NCI-H2081 (cell line): ENCODE measurements at places on chromosomes 7 and 10.

DNA sequence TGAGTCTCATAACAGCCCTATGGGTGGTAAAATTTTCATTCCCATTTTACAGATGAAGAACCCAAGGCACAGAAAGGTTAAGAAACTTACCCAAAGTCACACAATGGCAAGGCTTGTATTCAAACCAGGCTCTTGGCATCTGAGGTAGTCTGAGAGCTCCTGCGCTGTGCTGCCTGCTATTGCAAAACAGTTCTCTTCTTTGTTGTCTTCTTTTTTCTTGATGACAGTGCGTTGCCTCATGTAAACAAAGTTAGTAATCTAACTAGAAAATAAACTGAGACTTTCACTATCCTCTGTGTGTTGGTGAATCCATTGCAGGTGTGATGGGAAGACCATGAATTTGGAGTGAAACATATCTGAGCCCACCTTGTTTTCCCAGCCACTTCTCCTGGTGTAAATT lies 240.8 kb downstream of the PTEN start:
- no peak for DNase-seq

DNA sequence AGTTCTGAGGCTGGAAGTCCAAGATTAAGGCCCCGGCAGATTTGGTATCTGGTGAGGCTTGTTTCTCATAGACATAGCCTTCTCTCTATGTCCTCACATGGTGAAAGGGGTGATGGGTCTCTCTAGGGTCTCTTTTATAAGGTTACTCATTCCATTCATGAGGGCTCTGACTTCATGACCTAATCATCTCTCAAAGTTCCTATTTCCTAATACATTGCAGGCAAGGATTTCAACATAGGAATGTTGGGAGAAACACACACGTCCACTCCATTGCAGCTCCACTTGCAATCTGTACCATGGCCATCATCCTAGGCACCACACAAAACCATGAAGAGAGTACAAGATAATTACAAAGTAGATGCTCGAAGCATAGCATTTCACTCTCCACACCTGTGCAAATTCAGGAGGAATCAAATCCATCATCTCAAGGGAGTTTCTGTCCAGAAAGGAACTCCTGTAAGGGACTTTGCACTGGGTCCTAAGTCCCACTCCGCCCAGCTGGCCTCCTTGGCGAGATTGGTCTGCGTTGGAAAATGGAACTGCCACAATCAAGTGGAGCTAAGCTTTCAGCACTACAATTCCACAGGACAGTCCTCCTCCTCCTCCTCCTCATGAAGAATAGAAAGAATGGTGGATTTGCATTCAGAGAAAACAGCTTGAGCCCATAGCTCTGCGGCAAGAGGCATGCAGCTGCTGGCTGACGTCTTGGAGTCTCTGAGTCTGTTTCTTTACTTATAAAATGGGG lies 8.8 kb downstream of the DDC start:
- DNase-seq, result peak; percentile 55

GRCh38 chr7:127437837-127438236 lies 45.3 kb upstream of the ZNF800 start:
- DNase-seq, result no peak

DNA sequence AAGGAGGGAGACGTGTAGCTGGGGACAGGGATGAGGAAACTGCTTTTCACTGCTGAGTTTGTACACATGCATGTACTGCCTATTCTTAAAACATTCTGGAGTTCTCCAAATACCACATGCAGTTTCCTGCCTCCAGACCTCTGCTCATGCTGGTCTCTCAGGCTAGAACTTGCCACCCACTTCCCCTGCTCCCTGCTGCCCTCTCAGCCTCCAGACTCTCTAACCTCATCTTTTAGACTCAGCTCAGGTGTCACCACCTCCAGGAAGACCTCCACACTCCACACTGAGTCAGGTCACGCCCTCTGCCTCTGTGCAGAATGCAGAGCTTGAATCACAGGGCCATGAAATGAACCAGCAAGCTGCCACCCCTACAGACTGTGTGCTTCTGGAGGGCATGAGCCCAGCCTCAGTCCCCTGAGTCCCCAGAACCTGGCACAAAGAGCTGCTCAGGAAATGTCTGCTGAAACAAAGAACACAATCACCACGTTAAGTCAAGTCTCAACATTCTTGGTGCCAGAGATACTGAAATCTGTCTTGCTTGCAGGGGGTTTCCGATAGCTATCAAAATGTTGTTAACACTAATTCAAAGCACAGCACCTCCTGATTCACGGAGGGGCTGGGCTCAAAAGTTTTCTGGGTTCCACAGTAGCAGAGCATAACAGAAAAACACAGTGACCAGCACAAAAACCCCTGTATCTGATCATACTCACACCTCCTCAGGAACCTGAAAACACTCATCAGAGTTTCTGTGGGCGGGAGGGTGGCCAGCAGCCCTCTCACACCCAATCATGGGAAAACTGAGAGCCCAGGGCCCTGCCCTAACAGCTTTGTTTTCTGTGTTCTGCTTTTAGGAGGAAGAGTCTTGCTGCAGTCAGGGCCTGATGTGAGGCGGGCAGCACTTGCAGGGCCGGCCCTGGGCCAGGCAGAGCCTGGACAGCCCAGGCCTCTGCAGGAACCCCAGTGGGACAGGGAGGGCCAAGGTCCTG lies 21.1 kb downstream of the FAM53B start:
- no peak for DNase-seq

GRCh38 chr10:12397147-12397896 lies 48.0 kb downstream of the CAMK1D start:
- DNase-seq, result no peak

- DNase-seq, result peak; percentile 65
Observed at GRCh38 chr10:71076473-71077142, 135.8 kb upstream of the UNC5B start.

GRCh38 chr10:128963211-128964099 lies 503.6 kb upstream of the MGMT start:
- no peak for DNase-seq

DNA sequence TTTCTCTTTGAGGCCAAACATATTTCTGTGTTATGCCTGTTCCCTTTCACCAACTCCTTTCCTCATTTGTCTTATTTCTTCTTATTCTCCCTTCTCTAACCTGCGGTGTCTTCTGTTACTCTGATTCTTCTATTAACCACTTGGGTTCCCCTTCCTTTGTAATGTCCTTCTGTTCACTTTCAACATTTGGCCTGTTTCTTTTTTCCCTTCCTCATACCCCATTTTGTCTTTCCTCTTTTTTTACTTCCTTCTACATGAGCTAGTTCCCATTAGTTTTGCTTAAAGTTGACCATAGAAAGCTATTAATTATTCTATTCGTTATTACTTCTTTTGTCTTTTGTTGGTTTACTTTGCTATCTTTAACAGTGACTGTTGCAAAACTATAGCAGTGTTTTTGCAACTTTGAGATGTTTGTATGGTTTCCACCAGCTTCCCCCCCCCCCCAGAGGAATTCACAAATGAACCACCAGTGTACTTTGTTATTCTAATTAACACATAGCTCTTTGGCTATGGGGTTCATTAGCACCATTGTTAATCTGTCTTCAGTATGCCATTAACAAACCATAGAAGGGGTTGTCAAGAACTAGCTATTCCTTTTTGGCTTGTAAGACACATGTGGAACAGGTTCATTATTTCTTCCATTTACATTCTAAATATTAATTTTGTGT lies 2.9 kb downstream of the LRGUK start:
- DNase-seq, result no peak

- no peak for DNase-seq
Observed at GRCh38 chr10:78957471-78958039, 111.2 kb upstream of the ZMIZ1 start.

DNA sequence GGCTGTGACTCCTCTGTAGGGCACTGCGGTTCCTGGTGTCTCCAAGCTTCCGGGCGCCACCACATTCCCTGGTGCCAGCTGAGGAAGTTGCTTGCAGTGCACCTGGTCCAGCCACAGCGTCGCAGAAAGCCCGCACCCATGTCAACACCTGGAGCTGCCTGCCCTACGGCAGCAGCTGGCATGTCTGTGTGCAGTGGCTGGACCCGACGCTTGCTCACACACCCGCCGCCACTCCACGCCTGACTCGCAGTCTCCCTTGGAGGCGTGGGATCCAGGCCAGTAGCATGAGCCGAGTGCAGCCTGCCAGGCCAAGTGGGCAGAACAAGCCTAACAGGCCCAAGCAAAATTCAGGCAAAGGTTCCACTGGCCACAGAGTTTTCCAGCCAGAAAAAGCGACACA lies 118.1 kb upstream of the PHF14 start:
- DNase-seq, result no peak

GRCh38 chr7:2926896-2927405 lies 82.8 kb upstream of the GNA12 start:
- DNase-seq, result no peak

GRCh38 chr7:76262683-76263402 lies 39.6 kb upstream of the HSPB1 start:
- DNase-seq, result peak; percentile 78

GRCh38 chr7:51234609-51235308 lies 81.8 kb downstream of the COBL start:
- no peak for DNase-seq

- no peak for DNase-seq
Observed at GRCh38 chr7:10245406-10245805, 728.3 kb upstream of the PHF14 start.

GRCh38 chr10:112696592-112696991 lies 249.6 kb downstream of the VTI1A start:
- no peak for DNase-seq

GRCh38 chr7:7505915-7506314 lies 29.8 kb downstream of the COL28A1 start:
- no peak for DNase-seq

GRCh38 chr10:53003094-53003493 lies 230.5 kb upstream of the MBL2 start:
- no peak for DNase-seq

DNA sequence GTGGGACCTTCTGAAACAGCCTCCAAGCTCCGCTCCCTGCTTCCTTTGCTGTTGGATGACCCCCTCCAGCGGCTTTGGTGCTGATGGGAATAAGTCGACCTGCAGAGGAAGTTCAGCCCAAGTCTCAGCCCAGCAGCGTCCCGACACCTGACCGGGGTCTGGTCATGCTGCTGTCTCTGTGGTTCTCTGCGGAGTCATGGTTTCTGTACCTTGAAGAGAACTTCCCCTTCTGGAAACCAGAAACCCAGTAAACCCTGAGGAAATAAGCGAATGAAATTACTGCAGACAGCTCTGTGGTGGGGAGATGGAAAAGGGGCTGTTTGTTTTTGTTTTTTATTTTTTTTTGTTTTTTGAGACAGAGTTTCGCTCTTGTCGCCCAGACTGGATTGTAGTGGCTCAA lies 18.3 kb upstream of the ZNF12 start:
- DNase-seq, result no peak

GRCh38 chr10:69346776-69347175 lies 68.5 kb downstream of the HK1 start:
- no peak for DNase-seq

DNA sequence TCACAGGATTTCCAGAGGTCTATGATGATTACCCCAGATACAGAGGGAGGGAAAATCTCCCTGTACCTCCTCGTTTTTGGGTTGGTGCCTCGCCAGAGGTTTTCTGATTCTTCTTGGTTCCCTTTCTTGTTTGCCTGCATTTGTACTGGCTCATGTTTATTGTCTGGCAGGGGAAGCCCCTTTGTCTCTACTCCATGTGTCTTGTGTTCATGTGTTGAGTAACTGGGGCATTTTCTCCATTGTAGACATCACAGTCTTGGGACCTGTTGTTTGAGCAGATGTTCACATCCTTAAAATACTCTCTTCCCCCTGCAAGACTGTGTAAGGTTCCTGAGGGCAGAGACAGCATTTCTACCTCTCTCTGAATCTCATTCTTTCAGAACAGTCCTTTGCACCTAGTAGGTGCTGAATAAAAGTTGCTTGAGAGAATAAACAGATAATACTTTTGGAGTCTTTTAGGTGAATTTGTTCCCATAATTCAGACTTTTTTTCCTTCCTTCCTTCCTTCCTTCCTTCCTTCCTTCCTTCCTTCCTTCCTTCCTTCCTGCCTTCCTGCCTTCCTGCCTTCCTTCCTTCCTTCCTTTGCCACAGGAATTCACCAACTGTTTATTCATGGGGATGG lies 25.1 kb downstream of the CDK14 start:
- DNase-seq, result no peak
